ENCODE measurements at places on chromosomes 3 and 15.

GRCh38 chr3:121759541-121760202 is 10.1 kb upstream of the GOLGB1 start:
- DNase-seq: no peak

GRCh38 chr3:70882104-70882503 is 569.7 kb upstream of the MDFIC2 start:
- no peak for DNase-seq

DNA sequence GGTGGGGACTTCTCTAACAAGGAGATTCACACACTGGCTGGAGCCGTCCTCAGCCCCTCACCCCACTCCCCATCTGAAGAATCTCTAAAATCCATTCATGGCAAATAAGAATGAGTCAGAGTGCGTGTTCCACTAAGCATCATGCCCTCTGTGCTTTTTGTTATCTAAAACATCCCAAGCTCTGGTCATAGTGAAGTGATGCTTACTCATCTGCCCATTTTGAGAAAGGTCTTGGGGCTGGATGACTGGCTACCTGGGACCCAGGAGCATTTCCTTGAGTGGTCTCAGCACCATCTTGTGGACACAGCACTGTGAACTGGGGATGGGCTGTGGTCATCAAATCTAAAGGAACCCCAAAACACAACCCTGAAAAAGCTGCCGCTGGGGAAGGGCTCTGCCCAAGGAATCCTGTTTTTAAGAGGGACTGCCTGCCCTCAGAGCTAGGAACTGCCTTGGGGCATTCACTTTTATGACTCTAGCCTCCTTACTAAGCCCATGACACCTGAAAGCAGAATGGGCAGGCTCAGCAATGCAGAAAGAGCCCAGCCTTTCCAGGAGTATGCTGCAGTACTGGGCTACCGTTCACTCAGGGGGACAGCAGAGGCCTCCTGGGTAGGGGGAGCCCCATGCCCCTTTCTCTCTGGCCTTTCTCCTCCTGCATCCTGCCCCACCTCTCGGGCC is 53.5 kb downstream of the ZBTB38 start:
- DNase-seq: no peak

DNA sequence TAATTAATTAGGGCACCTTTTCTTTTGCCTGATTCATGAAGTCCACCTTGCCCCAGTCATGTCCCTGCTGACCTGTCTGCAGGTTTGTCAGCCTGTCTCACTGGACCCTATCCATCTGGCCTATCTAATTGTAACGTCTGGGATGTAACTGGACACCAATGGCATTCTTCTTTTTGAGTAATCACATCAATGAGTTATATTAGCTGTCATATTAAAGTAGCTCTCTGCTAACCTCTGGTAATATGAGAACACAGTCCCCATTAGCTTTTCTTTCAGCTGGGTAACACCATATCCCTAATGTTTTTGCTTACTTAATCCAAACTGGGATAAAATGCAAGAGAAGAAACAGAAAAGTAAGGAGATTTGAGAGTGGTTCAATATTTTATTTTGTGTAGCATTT is 166.2 kb upstream of the VEPH1 start:
- no peak for DNase-seq

- no peak for DNase-seq
These were observed 25.9 kb upstream of the LIPC start for GRCh38 chr15:58405865-58406264.

GRCh38 chr3:11291808-11292207 is 19.6 kb downstream of the ATG7 start:
- no peak for DNase-seq

DNA sequence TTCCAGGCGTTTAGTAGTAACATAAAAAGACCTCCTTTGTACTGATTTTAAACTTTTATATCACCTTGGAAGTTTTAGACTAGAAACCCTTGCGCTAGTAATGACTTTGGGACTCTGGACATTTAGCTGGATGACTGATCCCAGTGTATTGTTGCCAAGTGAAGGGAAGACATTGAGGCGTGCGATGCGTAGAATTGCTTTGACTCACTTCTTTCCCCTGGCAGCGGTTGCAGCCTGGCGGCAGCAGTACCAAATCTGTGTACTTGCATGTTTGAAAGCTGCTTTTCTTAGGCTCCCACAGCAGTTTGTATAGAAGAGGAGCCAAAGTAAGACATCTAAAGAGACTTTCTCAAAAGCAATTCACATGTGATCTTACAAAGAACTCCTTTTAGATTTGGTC is 151.6 kb downstream of the BBX start:
- DNase-seq: no peak

DNA sequence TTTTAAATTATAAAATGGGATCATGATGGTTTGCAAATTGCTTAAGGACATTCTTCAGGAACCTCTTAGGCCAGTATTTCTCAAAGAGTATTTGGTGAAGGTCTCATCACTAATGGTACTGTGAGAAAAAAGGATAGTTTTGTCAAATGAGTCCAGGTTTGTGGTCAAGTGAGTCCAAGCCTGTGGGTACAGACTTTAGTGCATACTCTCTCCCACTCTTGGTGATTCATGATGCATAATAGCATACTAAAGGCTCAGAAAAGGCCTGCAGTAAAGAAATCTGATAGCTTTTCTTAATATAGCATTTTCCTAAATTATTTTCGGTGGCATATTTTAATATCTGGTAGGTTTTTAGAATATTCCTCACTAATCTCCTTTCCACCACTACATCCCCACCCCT is 20.0 kb downstream of the BOC start:
- no peak for DNase-seq

GRCh38 chr3:2615080-2615479 is 495.1 kb downstream of the IL5RA start:
- DNase-seq: no peak

DNA sequence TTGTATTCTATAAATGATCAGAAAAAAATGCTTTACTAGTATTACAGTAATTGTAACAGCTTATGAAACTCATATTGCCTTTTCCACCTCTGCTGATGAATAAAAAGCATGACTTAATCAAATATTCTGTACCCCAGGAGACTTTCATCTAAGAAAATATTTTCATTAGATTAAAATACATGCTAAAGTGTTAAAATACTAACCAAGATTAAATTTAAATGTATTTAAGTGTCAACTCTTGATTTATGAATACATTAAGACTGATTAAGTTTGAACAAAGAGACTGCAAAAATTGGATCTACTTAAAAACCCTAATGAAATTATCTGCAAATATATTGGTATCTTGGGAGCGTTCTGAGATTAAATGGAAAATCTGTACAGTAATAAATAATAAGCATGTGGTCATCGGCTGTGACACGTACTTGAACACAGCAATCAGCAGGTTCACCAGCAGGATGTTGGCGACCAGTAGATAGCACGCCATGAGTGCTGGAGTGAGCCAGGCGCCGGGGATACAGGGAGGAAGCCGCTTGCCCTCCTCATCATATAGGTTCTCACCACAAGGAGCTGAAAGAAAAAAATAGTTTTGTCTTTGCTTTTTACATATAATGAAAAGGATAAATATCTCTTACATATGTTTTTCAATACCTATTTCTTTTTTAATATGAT is 36.6 kb upstream of the MTMR10 start:
- no peak for DNase-seq

DNA sequence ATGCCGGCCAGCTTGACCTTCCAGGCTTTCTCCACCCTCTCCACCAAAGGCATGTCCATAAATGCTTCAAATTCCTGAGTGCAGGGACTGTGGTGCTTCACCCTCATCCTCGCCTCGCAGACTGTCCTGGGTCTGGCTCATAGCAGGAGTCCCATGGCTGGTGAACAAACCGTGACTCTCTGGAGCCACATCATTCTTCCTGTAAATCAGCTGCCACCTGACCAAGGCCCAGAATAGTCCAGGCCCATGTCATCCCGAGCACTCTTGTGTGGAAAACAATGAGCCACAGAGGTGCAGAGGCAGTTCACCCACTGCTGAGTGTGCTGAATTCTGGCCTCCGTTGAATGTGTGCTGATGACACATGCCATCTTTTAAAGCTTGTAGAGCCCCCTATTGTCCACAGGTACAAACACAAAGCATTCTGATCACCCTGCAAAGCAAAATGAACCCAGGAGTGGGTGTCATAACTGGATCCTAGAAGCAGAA is 68.6 kb downstream of the ABHD5 start:
- DNase-seq: no peak

- no peak for DNase-seq
These were observed 15.1 kb upstream of the RFTN1 start for GRCh38 chr3:16528581-16528993.

- DNase-seq: no peak
These were observed 70.7 kb downstream of the CYP19A1 start for GRCh38 chr15:51267703-51268083.

- no peak for DNase-seq
These were observed 175.8 kb upstream of the P2RY1 start for GRCh38 chr3:152658977-152659720.

- no peak for DNase-seq
These were observed 68.5 kb upstream of the SGO1 start for GRCh38 chr3:20254268-20255117.

DNA sequence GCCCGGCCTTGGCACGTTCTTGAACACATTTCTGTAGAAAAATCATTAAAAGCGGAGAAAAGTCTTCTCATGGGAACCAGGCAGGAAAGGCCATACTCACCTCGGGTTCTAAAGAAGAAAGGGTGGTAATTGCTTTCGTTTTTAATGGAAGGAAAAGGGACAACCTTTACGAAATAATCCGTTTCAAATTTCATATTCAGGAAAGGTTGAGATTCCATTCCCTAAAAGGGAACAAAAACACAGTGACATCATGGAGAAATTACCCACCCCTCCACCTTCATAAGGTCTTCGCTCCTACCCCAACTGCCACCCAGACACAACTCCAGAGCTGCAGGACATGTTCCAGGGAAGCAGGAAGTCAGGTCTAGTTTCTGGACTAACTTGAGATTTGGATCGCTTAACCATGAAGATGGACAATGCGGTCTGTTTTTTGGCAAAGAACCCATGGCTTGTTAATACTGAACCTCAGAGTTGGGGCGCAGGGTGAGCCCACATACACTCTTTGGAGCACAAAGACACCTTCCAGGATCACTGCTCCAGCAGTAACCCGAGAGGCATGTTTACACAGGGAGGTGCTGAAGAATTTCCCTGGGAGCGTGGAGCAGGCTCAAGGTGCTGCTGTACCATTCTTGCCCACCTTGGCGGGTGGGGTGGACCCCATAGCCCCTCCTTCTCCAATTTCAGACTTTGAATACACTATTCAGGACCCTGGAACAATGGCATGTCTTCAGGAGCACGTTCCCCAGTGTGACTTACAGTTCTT is 49.2 kb downstream of the SPATA12 start:
- no peak for DNase-seq

GRCh38 chr15:66894986-66895780 is 170.2 kb upstream of the SMAD3 start:
- DNase-seq: no peak

- no peak for DNase-seq
These were observed 1461.7 kb upstream of the ALCAM start for GRCh38 chr3:103904991-103905390.

GRCh38 chr15:94494732-94495131 is 263.4 kb downstream of the MCTP2 start:
- DNase-seq: no peak

GRCh38 chr15:59274126-59274970 is 67.7 kb downstream of the LDHAL6B start:
- no peak for DNase-seq

DNA sequence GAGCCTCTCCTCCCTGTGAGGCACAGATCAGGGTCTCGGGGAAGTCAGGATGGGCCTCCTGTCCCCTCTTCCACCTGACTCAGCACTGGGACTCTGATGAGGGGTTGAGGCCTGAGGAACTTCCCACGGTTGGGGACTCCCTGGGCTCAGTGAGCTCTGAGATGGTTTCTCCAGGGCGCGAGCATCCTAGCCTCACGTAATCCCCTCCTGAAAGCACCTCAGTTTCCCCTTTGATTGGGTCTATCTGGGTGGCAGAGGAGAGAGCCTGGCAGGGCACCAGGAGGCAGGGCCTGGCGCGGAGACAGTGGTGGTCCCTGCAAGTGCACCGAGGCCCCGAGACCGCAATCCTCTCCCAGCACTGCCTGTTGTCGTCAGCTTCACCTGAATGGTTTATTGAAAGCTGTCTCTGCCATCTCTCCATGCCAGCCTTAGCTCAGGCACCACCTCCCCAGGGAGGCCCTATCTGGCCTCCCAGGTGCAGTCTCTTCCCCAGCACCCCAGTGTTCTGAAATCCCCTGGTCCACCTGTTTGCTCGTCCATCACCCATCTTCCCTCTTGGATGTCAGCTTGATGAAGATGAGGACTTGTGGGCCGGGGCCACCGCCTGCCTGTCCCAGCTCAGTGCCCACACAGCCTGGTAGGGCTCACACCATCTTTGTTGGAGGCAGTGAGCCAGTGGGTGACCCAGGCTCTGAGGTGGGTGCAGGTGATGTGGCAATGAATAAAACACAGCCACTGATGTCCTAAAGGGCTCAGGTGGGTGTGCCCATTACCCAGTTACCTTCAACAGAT is 52.2 kb upstream of the PCSK6 start:
- DNase-seq: no peak

DNA sequence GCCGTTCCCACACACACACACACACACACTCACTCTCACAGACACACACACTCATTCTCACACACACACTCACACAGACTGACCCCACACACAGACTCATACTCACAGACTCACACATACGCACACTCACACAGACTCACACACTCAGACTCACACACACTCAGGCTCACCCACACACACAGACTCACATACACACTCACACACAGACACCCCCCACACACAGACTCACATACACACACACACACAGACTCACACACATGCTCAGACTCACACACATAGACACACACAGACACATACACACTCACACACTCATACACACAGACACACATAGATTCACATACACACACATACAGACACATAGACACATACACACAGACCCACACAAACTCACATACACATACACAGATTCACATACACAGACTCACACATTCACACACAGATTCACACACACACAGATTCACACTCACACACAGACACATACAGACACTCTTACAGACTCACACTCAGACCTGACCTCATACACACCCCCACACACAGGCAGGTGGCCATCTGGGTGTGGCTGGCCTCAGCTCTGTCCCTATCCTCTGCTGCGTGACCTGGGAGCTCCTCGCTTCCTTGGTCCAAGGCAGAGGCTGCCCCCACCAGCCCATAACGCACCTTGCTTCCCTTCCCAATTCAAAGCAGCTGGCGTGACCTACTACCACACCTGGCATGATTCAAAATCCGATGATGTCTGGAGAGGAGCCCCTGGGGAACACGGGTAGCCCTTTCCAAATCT is 1.9 kb downstream of the C3orf22 start:
- DNase-seq: no peak

GRCh38 chr3:64038253-64038767 is 15.0 kb upstream of the PSMD6 start:
- no peak for DNase-seq

DNA sequence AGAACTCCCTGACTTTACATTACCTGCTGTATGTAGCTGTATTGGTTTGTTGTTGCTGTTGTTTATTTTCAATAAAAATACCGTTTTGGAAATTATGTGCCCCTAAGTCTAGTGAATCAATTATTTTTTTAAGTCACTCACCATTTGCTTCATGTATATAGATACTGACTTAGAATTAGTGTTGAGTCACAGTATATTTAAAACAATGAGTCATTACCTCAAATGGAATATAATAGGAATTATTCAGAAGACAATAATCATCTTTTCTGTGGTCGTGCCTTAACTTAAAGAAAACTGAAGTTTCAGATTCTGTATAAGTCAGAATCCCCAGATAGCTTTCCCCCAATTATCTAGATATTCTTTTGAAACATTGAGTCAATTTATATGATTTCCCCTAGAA is 21.0 kb upstream of the ALDH1A2 start:
- no peak for DNase-seq

Data from HCT116 (cell line).